NCI-H2029 (cell line): ENCODE measurements at places on chromosomes 6 and 20.

GRCh38 chr20:891706-892080 lies 24.4 kb downstream of the ANGPT4 start:
- no peak for DNase-seq

GRCh38 chr6:142872376-142872775 lies 72.6 kb downstream of the HIVEP2 start:
- DNase-seq = no peak

DNA sequence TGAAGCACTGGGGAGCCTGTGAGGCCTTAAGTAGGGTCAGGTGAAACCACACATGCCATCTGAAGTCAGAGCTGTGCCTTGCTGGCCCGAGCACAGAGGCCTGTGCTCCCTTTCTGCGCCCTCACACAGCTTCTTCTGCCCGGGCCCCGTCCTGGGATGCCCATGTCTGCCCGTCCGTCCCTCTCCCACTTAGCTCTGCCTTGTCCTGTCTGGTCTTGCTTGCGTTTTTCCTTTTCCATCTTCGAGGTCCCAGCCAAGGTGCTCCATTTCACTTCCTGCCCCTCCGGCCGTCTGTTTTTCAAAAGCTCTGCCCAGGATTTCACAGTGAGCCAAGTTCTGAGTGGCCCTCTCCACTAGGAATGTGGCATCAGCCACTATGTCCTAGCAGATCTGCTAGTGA lies 45.6 kb downstream of the PYGB start:
- DNase-seq = no peak

DNA sequence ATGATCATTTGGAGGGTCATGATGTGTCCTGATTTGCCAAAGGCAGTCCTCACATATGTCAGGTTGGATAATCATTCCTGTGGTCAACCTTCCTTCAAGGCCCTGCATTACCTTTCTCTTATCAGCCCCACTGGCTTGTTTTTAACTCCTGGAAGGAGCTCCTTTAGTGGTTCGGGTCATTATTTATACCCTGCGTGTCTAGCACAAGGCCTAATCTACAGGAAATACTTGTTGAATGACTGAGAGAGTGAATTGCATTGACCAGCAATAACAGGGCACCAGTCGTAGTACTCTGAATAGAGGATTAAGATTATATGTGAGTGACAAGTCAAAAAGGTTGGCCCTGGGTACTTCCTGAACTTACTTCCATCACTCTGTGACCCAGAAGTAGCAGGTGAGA lies 4.5 kb downstream of the HIVEP2 start:
- DNase-seq = no peak

GRCh38 chr20:52313341-52313963 lies 121.9 kb upstream of the ZFP64 start:
- peak; percentile 11 for DNase-seq

DNA sequence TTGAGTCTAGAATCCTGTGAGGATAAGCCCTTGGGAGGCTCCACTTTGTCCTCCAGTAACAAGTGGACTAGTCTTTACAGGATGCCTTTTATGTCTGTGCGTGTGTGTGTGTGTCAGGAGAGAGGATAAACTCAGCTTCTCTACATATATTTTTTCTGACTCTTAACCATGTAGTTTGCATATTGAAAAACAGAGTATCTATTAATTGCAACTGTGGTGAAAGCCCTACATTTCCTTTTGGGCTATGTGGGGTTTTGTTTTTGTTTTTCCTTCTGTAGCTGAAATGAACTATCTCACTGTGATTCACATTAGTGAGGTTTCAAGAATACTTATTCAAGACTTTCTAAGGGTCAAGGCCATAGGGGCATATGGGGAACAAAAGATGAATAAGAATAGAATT lies 17.7 kb downstream of the TPBG start:
- DNase-seq = no peak

- no peak for DNase-seq
Observed at GRCh38 chr6:10404799-10405512, 9.9 kb downstream of the TFAP2A start.

DNA sequence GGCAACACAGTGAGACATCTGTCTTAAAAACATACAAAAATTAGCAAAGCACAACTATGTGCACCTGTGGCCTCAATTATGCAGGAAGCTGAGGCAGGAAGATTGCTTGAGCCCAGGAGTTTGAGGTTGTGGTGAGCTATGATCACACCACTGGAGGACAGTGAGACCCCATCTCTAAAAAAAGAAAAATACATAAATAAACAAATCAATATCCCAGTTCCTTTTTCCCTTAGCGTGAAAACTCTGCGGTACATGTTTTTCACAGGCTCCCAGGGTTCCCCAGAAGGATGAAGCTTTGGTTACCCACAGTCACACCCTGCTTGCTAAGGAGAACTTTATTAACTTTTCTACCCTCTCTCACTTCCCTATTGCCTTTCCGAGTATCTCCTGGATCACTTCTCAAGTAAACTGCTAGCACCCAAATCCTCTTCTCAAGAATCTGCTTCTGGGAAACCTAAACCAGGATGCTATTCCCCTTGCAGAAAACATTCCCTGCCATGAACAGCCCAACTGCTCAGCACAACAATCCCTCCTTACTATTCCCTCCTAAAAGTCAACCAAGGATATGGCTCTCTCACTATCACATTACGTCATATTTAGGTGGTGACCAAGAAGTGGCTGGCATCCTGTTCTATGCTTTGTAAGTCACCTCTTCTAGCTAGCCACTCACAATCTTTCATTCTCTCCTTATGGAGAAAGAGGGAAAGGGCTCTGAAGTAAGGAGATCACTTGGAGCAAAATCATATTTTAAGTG lies 122.4 kb downstream of the IPCEF1 start:
- DNase-seq = no peak

GRCh38 chr6:132742495-132742894 lies 15.2 kb downstream of the VNN2 start:
- DNase-seq = no peak

DNA sequence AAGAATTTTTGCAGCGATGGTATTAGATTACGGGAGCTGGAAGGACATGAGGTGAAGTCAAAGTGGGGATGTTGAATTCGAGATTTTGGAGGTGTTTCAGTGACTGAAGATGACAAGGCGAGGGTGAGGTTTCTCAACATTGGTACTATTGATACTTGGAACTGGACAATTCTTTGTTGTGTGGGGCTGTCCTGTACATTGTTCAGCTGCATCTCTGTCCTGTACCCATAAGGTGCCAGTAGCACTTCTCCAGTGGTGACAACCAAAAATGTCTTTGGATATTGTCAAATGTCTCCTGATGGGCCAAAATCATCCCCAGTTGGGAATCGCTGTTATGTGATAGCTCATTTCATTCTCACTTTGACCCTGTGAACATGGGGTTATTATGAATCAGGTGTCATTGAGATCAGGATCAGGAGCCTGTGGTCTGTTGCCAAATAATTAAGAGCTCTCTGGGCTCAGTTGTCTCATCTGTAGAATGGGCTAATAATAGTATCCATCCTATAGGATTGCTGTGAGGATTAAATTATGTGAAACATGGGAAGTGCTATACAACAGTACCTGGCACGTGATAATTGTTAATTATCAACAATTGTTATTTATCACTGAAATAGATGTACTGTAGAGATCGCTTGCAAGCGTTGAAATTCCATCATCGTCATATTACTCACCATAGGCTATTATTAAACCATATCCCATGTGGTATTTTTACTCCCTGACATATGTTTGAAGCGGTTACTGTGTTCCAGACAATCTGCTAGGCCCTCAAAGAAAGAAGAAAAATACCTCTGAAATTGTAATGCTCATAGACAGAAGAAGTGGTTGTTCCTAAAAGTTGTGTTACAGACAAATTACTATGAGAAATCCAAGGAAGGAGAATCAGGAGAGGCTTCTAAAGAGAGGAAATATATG lies 48.5 kb upstream of the TTPAL start:
- no peak for DNase-seq

DNA sequence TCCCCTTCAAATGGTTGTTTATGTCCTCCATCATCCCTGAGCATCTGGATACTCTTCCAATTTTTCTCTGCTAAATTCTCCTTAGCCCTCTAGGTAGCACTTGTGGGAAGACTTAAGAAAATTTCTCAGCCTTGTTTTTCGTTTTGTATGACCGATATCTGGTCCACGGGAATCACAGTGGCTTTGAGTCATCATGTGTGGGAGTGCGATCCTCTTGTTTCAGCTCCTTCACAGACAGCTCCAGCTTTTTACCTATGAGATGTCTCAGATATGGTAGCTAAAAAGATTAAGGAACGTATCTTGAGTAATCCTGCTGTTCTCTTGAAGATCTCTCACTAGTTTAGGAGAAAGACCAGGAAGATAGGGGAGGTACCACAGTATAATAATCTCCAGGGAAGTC lies 196.1 kb downstream of the GRM1 start:
- DNase-seq = no peak
